ENCODE measurements at places on chromosomes 7 and 10. TPM values are rescaled to one million over a fixed set of nuclear protein-coding genes. Genes with fewer than 3 reads are reported as not detected.

Gene AGR2
- not detected for total RNA-seq

DNA sequence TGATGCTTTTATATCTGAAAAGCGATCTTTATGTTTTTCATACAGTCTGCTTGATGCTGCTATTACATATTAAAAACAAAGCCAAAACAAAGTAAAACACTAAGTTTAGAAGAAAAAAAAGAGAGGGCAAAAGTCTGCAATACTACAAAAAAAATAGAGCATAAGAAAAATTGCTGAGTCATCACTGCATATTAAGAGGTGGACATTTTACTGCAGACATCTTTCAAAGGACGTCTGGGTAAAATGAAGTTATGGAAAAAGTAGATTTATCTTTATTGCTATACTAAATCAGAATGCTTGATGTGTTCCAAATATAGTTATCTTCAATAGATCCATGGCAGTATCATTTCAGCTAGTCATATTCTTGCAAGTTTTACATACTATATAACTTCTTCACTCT lies 172.0 kb downstream of the MAGI2 start:
- no peak for DNase-seq

DNA sequence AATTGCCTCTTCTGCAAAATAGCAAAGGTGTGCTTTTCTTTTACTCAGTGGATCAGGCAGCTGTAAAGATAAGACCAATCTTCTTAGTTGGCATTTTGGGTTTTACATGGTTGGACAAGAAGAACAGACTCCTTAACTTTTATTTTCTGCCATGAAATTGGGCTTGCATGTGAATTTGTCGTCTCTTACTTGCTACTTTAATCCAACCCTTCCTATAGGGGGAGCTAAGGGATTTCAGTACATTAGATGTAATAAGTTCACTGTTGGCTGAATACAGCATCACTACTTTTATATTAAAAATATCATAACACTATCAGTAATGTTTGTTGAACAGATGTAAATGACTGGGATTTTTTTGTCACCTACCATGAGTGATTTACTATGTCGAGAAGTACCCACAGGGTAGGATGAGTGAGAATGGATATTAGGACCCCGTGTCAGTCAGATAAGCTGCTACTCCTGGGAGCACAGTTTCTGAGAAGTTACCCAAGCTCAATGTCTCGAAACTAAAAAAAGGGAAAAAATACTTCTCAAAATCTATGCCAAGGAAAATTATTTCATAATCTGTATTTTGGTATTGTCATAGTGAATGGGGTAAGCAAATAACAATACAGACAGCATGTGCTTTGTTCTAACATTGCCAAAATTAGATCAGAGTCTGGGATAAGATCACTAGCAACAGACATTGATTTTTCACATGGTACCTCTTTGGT lies 127.4 kb upstream of the AGR3 start:
- DNase-seq: no peak

Gene ADCYAP1R1
- total RNA-seq: 18.7 TPM

- DNase-seq: peak; percentile 65
Measured at GRCh38 chr7:44141221-44141850, at the start of gene MYL7. Gene MYL7, minus strand, starts transcription at chr7:44141332. Its CDS starts 27 bp downstream, at chr7:44141305.

GRCh38 chr10:133087679-133088178 lies at the start of gene ADGRA1:
Gene ADGRA1, plus strand, starts transcription at chr10:133087924. Its CDS starts 986 bp downstream, at chr10:133088910.
- no peak for DNase-seq

Gene SPDYE1
- not detected for total RNA-seq

Gene SORBS1
- 1,038 TPM for total RNA-seq

GRCh38 chr7:69412331-69413146 lies 185.7 kb upstream of the AUTS2 start:
- DNase-seq: no peak

- no peak for DNase-seq
Measured at GRCh38 chr7:147474862-147475261, 1115.7 kb upstream of the C7orf33 start.

DNA sequence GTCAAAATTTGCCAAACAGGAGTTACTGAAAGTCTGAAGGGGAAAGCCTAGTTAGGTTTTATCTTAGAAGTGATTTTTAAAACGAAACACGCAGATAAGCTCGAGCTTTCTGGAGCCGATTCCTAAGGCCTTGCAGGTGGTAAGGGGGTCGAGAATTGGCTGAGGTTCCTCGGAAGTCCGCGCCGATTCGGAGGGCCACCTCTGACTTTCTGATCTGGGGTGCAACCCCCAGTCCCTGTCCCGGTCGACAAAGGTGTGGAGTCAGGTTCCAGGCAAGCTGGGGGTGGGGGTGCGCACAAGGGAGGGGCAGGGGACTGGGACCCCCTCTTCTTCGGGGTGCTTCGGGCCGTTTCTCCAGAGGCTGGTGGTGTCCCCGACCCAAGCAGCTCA lies 701 bp upstream of the CUL1 start:
- peak; percentile 64 for DNase-seq

DNA sequence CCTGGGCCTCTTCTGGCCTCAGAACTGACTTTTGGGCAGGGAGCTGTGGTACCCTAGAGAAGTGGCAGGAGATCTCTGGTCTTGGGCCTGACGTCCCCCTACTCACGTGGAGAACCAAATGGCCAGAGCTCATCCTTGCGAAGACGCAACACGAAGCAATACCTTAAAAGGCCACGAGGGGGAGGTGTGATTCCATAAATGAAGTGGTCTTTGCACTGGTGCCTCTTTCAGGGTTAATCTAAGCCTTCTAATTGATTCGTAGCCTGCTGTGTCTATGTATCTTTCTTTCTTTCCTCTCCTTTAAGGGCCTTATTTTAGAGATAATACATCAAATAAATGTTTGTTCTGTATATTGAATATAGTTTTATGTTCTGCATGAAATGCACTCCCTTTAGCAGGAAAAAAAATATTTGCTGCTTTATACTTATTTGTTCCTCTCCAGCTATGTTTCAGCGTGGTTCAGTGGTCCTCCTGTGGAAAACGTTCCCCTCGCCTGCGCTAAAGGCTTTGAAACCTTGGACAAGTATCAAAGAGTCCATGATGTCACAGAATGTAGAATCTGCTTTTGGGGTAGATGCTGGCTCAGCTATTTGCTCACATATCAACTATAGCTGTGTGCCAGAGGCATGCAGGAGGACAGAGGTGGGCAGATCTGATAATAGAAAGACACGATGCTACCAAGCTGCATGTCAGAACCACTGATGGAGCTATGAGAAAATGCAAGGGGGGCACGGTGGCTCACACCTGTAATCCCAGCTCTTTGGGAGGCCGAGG lies 41.0 kb downstream of the STRA8 start:
- DNase-seq: peak; percentile 75

DNA sequence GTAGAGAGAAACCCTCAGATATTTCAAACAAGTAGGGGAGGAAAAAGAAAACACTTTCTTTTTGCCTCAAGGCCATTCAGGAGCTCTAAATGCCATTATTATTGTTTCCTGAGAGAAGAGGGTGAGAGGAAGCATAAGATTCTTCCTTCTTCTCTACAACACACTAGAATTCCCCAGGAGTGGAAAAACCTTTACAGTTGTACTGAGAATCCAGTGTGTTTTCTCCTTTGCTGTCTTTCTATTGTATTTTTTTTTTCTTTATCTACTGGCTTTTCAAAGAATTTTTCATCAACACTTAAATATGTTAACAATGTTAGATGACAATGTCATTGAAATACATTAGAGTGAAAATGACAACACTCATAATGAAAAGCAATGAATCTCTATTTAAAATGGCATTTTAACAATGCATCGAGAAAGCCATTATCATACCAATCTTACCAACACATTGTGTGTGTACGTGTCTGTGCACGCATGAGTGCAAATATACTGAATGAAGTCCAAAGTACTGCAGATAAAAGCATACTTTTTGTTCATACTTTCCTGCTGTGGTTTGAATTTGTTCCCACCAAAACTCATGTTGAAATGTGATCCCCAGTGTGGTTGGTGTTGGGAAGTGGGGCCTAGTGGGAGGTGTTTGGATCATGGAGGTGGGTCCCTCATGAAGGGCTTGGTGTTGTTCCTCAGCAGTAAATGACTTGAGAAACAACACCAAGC lies 24.2 kb upstream of the MACC1 start:
- no peak for DNase-seq

- DNase-seq: no peak
Measured at GRCh38 chr7:140592964-140593671, 47.5 kb downstream of the DENND2A start.

- DNase-seq: peak; percentile 60
Measured at GRCh38 chr7:45182856-45183710, 25.5 kb downstream of the RAMP3 start.

Gene KCNH2
- 80.8 TPM for total RNA-seq

Gene SLC16A9
- 0.36 TPM for total RNA-seq

DNA sequence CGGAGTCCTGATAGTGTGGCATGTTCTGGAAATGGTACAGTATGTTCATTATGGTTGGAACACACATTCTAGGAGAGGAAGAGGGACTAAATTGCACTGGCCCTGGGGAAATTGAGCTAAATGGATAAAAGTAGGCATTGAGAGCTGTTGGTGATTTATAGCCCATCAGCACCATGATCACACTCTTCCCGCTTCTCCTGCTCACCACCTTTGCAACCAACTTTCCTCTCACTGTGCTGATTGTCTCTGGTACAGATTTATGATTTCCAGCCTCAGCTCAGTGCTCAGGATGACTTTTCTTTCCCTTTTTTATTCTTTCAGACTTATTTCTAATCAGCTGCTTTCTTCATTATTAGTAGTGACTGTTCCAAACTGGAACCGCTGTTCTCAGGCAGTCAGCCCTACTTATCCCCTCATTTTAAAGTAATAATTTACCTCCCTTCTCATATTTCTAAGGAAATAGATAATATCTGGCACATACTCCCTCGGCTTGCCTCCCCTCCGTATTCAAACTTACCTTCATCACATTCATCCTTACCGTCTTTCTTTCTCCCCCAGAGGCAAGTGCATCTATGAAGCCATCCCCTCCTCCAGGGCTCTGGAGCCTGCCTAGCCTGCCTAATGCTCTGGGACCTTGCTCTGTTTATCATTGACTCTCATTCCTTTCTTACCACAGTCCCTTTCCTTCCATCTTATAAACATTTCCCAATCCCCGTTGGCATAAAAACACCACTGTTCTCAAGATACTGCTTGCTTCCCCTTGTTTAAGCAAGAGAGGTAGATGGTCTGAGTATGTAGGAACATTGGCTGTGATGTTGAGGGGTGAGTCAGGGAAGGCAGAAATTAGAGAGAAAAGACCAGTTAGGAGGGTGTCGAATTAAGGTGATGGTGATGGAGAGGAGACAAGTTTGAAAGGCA lies 51.6 kb upstream of the RPA3 start:
- DNase-seq: no peak

DNA sequence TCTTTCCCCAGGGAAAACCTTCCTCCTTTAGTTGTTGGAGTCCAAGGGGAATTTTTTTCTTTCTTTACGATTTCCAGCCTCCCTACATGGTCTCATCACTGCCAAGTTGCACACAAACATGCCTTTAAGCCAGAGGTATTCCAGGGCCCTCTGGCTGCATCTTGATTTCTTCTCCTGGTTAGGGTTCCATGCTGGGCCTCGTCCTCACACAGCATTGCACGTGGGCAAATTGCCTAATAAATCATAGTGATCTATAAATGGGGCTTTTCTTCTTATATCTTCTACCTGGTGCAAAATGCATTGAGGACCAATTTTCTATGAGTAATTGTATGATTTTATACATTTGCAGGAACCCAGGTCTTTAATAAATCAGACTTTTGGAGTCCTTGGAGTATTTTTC lies 284.2 kb downstream of the C7orf25 start:
- no peak for DNase-seq

GRCh38 chr10:88116481-88116880 lies 253.1 kb downstream of the PTEN start:
- no peak for DNase-seq

Gene NEURL1
- 0.71 TPM for total RNA-seq

GRCh38 chr7:73560109-73560835 lies 2.8 kb upstream of the BCL7B start:
- no peak for DNase-seq

GRCh38 chr7:23055582-23056178 lies 41.8 kb upstream of the HYCC1 start:
- no peak for DNase-seq

GRCh38 chr10:29734962-29735627 lies 100.3 kb upstream of the SVIL start:
- DNase-seq: peak; percentile 84

DNA sequence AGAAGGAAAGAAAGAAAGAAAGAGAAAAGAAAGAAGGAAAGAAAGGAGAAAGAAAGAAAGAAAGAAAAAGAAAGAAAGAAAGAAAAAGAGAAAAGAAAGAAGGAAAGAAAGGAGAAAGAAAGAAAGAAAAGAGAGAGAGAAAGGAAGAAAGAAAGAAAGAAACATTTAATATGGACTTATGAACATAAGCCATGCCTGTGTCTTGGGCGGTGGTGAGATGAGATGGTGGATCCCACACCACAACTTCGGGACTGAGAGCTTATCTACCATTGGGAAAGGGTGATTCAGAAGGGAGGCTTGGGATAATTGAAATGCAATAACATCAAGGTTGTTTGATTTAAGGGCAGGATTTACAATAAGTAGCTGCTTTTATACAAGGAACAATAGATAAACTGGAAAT lies 843.9 kb upstream of the AUTS2 start:
- DNase-seq: no peak

Gene SPAM1
- total RNA-seq: not detected

DNA sequence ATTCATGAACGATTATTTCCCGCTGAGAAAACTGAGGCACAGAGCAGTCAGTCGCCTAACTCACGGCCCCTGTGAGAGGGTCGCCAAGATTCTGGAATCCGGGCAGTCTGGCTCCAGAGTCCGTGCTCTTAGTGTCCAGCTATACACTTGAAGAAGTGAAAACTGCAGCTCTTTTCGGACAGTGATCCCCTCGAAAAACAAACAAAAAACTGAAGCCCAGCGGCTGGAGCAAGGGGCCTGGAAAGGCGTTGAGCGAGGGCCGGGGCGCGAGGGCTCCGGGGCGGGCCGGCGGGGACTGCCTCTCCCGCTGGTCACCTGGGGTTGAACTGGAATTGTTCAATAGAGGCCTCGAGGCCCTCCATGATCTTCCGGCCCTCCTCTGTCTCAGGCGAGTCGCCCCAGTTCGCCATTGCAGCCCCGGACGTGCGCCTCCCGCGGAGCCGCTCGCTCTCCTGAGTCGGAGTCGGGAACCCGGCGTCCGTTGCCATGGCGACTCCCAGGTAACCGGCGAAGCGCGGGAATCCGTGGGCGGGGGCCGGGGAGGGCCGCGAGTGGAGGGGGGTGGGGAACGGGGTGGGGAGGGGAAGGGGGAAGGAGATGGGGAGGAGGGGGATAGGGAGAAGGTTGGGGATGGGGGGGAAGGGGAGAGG lies 881 bp downstream of the C10orf67 start:
- DNase-seq: peak; percentile 75

DNA sequence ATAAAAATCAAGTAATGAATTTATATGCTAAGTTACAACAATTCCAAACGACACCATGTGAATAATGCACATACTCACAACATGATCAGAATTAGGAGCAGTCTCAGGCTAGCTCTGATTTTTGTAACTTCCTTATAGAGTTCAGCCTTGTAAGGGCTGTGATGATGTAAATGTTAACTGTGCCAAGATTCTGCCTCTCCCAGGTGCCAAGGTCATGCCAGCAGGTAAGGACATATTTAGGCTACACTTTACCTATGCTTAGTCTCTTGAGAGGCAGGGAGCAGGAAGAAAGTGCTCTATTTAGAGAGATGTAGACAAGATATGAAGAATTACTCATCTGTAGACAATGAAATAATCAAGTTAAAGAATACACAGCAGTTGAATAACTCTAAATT lies 53.6 kb upstream of the AGR3 start:
- no peak for DNase-seq
